Right renal cortex interstitium (tissue), 3 donors: ENCODE measurements at places on chromosomes 2 and 18.
A peak's percentile ranks its signal among the peaks of the same experiment; 100 is the strongest.

DNA sequence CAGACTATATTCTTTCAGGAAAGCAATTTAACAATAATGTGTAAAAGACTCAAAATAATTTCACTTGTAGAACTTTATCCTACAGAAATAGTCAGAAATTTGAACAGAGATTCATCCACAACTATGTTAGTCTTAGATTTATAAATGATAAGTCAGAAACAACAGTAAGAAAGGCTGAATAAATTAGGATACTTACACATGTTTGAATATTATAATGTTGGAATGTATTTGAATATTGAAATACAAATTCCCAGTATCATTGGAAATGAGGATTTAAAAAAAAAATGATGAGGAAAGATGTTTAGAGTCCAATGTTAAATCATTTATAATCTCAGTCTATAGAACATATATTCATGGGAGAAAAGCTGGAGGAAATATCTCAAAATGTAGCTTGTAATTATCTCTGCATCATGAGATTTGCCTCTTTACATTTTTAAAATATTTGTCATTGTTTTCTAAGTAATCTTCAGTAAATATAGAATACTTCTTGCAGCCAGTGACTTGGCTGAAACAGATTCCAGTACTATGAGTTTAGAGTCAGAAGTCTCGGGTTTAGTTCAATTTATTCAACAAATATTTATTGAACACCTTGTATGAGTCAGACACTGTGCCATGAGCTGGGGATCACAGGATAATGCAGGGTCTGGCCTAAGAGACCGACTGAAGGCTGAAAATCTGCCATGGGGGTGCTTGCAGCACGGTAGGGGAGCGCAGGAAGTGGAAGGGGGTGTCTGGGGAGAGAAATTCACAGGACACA lies 32.3 kb downstream of the CXCR4 start:
- DNase-seq: no peak

GRCh38 chr2:99507937-99508818 lies 18.4 kb upstream of the REV1 start:
- DNase-seq: no peak

GRCh38 chr18:3071676-3072075 lies 58.7 kb upstream of the LPIN2 start:
- no peak for DNase-seq

GRCh38 chr2:234973008-234973407 lies 21.2 kb downstream of the SH3BP4 start:
- no peak for DNase-seq

DNA sequence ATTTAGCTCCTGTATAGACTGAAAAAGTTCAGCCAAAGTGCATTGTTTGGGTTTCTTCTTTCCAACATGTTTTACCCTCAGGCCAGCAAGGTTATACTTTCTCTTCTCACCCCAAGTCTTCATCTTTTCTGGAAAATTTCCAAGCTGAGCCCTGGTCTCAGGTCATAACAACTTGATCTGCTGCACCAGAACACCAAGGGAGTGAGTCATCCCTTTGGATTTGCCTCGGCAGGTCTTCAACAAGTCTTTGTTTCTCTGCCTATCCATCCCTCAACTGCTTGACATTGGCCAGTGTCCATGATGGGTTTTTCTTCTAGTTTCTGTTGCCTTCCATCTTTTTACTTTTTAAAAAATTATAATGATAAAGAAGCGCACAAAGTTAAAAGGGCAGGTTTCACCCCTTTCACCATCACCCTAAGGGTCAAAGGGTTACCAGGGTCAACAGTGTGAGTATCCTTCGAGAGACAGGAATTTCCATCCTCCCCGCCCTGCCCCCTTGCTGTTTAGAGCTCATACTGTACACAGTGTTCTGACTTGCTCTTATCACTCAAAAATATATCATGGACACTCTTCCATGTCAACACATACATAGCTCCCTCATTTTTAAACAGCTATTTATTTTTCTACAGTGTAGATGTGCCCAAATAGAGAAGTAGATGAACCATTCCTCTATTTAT lies 5.7 kb upstream of the SPATS2L start:
- no peak for DNase-seq

GRCh38 chr2:181594322-181594721 lies 62.6 kb downstream of the CERKL start:
- DNase-seq: no peak

DNA sequence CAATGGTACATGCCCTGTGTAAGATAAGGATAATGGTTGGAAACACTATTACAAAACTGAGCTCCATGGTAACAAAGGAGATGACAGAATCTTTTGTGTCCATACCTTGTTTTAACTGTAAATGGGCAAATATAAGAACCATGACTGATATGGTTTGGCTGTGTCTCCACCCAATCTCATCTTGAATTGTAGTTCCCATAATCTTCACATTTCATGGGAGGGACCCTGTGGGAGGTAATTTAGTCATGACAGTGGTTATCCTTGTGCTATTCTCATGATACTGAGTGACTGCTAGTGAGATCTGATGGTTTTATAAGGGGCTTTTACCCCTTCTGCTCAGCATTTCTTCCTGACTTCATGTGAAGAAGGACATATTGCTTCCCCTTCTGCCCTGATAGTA lies 211.7 kb upstream of the RGPD4 start:
- no peak for DNase-seq

GRCh38 chr18:57776767-57777166 lies 26.3 kb downstream of the ATP8B1 start:
- no peak for DNase-seq

GRCh38 chr18:44123743-44124142 lies 556.9 kb upstream of the SETBP1 start:
- no peak for DNase-seq

DNA sequence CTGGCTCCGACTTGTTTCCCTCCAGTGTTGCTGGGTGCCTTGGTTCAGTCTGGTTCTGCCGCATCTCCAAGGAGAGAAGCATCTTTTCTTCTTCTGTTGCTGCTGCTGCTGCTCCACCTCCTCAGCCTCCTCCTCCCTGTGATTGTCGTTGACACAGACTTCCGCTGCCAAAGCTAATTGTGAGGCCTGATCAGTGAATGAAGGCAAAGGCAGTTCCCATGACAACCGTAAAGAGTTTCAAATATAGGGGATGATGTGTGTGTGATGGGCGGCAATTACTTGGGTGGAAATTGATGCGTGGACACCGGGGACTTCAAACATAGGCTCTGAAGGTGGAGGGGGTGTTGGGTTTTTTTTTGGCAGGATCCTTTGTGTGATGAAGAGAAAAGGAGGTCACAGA lies 13.7 kb downstream of the TET3 start:
- no peak for DNase-seq

DNA sequence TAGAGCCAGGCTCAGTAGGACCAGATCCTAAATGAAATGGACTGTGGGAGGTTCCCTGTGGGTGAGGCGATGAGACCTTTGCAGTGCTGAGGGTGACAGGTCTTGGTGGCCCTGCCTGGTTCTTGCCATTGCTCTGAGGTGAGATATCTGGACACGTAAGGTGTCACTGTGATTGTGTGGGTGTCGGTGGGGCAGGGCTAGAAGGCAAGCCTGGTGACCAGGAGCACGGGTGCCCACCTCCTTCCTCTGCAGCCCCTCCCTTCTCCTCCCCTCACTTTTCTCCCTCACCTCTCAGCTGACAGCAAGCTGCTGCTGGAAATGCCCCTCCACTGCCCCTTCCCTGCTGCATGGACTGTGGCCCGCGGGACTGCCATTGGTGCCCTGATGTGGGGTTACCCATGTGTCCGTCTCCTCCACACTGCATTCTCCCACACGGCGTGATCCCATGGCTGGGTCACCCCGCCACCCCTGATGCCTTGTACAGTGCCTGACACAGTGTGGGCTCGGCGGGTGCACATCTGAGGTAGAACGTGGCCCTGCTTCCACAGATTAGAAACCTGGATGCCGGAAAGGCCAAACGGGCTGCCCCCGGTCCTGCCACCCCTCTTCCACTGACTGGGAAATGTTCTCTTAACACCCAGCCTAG lies 55.6 kb upstream of the FOSL2 start:
- DNase-seq: no peak

DNA sequence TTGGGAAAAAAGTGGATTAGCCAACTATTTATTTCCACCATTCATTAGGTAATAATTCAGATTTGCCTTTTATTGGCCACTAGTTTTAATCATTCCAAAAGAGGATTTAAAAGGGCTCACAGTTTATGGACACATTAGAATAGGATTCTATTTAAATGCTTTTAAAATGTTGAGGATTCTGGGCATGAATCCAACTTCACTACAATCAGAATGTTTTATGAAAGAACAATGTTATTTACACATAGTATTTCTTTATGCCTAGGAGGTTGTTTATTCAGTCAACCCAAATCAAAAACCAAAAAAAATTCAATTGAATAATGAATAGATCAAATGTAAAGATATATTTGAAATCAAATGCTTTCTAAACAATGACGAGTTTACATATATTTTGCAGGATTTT lies 232.2 kb downstream of the GULP1 start:
- DNase-seq: no peak

DNA sequence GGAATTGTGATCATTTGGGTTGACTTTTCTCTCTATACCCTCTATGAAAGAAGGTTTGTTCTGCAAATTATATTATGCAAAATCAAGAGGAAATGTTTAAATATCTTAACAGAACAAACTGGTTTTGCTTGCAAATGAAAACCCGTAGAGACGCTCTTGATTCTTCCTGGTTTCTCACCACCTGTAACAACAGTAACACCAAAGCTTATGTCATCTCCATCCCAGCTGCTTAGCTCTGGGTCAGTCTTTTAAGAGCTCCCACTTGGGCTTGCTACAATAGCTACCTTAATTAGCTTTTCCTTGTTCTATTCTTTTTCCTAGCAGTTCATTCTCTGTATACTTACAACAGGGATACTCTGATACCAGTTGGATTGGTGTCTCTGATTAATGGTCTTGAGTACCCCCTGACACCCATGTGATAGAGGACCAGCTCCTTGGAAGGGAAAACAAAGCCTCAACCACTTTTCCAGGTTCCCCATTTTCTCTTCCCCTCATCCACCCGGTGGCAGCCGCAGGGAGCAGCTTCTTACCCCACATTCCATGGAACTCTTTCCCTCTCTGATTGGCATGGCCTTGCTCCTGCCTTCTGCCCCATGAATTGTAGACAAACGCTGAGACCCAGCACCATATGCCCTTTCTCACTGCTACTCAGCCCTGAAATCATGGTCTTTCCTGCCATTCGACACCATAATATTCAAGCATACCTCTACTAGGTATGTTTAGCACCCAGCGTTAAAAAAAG lies 27.7 kb downstream of the TMEM182 start:
- DNase-seq: no peak

GRCh38 chr2:64123740-64124139 lies 20.5 kb downstream of the PELI1 start:
- no peak for DNase-seq

DNA sequence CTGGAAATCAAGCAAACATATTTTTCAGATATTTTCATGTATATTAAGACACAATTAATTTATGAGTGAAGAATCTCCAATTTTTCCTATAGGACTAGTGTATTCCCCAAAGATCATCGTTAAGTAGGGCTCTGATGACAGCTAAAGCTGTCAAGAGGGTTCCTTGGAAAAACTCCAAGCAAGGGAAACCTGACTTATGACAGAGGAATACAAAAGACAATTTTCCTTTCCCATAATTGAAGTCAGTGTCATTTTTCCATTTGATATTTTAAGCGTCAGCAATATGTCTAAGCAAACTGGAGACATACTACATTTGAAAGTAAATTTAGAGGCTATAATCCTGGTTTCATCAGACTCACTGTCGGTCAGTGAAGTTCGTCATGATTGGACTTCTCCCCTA lies 36.1 kb downstream of the RIT2 start:
- DNase-seq: no peak

GRCh38 chr2:182542501-182543258 lies 115.8 kb upstream of the PDE1A start:
- DNase-seq: no peak

DNA sequence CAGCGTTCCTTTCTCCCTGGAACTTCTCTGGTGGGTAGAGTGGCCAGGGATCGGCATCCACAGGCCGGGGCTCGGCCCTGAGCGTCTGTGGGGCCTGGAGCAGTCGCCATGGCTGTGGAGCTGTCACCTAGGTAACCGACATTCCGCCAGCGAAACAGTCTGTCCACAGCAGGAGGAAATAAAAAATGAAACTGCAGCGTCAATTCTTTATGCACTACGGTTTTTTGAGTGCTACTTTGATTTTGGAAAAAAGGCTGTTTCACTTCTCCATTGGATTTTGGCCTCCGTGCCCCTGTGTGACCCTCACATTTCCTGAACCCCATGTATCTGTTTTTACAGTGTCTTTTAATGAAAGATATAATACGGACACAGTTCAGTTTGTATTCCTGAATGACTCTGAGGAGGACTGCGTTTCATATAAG lies 163.4 kb downstream of the LDLRAD4 start:
- DNase-seq: peak; percentile 70

DNA sequence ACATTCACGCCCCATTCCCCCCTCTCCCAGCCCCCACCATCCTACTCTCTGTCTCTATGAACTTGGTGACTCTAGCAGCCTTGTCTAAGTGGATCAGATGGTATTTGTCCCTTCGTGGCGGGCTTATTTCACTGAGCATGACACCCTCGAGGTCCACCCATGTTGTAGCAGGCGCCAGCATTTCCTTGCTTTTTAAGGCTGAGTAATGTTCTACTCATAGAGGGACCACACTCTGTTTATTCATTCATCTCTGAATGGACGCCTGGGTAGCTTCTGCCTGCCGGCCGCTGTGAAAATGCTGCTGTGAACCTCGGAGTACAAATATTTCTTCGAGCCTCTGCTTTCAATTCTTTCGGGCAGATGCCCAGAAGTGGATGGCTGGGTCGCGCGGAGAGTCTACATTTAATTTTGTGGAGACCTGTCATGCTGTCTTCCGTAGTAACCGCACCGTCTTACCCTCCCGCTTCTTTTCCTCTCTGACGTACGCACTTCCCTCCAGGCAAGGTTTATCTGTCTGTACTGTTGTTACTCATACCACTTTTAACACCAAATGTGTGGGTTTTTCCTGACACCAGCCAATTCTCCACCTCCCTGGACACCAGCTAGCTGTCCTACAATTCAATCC lies 5.6 kb downstream of the CROCC2 start:
- DNase-seq: no peak

- DNase-seq: no peak
These were observed 84.4 kb downstream of the MAP4K4 start for GRCh38 chr2:101781791-101782426.

GRCh38 chr2:127014630-127015029 lies 92.3 kb downstream of the BIN1 start:
- DNase-seq: no peak

GRCh38 chr2:26495705-26496297 lies 17.9 kb upstream of the OTOF start:
- DNase-seq: peak; percentile 39

DNA sequence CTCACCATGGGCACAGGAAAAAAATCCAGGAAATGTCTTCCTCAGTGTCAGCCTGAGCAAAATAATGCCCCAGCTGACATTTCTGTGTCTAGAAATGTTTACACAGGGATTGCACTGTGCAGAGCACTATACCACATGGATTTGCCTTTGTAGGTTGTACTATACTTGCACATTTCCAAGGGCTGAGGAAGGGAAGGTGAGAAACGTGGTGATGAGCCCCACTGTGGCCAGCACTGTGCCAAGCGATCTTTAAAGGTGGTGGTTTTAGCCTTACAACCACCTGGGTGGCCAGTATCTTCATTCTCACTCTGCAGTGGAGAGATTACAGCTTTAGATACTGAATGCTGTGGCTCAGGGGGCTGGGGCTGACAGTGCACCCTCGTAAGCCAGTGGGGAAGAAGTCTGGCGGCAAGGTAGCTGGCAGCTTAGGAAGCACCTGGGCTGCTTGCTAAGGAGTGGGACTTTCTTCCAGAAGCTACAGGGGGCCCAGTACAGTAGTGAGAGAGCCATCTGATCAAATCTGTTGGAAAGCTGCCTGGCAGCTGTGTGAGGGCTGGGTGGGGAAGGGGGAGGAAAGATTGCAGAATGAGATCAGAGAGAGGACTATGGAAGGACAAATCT lies 81.4 kb upstream of the MSH2 start:
- DNase-seq: no peak

- DNase-seq: no peak
These were observed 65.3 kb downstream of the OLA1 start for GRCh38 chr2:174183076-174183475.
